Ascending aorta (tissue), 2 donors: ENCODE measurements at places on chromosomes 3 and 15. TPM values are rescaled to one million over a fixed set of nuclear protein-coding genes. Genes with fewer than 3 reads are reported as not detected.

Gene OIP5
- not detected for total RNA-seq

Gene GP5
- 0.11 TPM for total RNA-seq

Gene MAPK6
- 32.1 TPM for total RNA-seq

Gene CRABP1
- not detected for total RNA-seq

Gene XCR1
- not detected for total RNA-seq

Gene PLSCR2
- not detected for total RNA-seq

Gene GABRA5
- total RNA-seq = not detected
